ENCODE measurements at places on chromosomes 2 and 18.

GRCh38 chr18:7789856-7790552 is 222.9 kb downstream of the PTPRM start:
- peak; percentile 5 for DNase-seq

DNA sequence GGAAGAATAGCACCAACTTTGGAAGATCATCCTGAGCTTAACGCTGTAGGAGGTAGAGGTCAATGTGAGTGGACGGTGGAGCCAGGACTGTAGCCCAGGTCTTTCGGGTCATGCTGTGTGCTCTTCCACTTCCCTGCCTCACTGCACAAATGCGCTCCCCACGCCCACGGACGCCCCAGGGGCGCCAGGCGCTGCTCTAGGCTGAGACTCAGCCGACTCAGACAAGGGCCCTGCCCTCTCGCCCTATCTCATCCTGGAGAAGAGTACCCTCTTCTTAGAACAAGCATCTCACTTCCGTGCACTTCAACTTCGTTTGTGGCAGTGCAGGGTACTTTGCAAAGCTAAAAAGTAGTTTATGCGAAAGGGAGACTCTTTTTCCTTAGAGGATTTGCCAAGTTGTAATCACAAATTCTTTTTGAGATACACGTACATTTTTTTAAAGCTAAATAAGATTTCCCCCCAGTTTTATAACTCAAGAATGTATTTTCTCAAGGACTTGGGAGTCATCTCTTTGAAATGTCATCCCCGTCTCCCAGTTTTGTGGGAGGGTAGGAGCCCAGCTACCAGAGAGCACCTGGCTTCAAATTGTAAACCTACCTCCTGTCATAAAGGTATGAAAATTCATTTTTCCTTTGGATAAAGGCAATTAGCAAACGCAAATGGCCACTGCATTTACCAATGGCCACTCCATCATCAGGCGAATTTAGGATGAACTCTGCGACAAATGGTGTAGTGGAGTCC is 1.2 kb upstream of the PRELID3A start:
- no peak for DNase-seq

- DNase-seq, result no peak
Measured at GRCh38 chr18:24263050-24263449, 124.2 kb downstream of the CABYR start.

DNA sequence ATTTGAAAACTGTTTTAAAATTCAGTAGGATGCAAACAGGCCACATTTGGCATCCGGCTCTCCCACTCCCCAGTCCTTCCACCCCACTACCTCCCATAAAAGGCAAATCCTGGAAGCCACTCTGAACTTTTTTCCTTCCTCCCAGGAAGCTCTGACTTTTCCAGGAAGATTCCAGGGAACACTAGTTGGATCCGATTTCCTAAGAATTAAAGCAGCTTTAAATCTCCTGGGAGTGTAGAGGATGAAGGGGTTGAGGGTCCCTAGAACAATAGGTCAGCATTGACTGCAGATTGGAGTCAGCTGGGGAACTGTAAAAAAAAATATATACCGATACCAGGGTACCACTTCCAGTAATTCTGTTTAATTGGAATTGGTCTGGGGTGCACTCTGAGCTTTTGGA is 76.9 kb downstream of the CRIM1 start:
- DNase-seq, result no peak

- no peak for DNase-seq
Measured at GRCh38 chr2:231360401-231360800, 35.1 kb upstream of the B3GNT7 start.

GRCh38 chr2:76998152-76998551 is 524.0 kb downstream of the LRRTM4 start:
- DNase-seq, result no peak

DNA sequence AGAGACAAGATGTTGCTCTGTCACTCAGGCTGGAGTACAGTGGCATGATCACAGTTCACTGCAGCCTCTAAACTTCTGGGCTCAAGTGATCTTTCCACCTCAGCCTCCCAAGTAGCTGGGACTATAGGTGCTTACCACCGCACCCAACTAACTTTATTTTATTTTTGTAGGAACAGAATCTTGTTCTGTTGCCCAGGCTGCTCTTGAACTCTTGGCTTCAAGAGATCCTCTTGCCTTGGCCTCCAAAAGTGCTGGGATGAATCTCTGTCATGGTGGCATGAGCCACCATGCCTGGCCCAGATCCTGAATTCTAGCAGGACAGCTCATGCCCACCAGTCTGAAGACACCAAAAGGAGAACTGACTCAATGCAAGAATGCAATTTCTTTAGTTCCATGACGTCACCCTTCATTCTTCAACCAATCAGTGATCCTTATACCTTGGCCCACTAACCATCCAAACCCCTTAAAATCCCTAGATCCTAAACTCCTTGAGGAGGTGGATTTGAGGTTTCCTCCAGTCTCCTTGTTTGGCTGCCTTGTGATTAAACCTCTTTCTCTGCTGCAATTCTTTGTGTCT is 25.6 kb upstream of the CXXC1 start:
- no peak for DNase-seq

DNA sequence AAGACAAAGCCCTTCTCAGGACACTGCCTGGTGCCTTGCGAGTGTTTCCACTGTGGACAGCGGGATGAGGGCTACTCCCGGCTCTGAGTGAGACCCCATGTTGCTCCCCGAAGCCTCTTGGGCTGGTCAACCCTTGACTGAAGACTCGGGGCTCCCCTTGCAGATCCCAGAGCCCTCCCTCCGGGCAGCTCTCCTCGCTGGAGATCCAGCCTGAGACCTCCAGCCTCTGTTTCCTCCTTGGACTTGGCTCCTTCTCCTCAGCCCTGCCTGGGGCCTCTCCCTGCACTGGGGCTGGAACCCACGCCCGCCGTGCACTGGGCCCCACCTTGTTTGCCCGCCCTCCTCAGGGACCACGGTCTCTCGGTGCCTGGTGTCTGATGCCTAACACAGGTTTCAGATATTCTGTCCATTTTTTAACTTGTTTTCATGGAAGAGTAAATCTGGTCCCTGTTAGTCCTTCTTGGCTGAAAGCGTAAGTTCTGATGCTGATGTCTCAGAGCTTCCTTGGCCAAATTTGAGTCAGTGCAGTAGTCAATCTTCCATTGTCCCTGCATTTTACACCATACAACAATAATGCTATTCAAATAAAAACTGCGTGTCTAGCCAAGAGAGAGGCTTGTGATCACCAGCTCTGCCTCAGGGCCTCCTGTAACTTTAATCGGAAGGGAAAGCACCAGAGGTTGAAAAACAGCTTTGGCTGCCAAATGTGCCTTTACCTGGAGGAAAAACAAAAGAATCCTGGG is 139.3 kb upstream of the CTDP1 start:
- DNase-seq, result no peak

All from AG09309 (cell line).